ENCODE measurements at places on chromosomes 5 and 9.
A peak's percentile ranks its signal among the peaks of the same experiment; 100 is the strongest.

GRCh38 chr5:76209297-76209696, 126.1 kb downstream of the SV2C start:
- no peak for DNase-seq

DNA sequence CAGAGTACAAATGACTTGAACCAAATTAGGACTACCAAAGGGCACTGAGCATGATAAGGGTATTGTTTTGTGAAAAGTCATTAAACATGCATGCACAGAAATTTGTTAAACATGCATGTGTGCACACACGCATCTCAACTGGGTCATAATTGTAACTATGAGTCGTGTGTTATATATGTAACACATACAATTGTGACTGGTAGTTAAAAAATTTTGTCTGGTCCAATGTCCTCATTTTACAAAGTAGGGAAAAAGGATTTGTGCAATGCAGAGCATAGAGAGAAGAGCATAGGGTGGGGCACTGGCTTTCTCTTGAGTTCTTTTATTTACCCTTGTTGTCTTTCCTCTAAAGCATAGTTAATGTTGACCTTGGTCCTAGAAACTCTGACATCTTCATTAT, 19.3 kb upstream of the IGFBPL1 start:
- DNase-seq = no peak

DNA sequence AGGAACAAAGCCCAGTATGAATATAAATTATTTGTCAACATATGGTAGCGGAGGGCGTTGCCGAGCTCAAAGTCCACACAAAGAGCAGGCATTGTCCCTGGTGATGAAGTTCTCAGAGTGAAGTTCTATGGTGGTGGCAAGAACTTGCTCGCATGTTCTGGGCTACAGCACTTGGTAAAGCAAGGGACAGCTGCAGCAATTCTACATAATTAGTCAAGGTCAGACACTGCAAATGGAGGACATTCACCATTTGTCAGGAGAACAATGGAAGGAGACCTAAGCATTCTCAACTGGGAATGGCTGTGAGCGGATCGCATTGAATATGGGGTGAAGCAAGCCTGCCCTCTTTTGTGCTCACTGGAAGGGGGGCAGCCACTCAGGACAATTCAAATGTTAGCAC, 503.8 kb upstream of the ADAMTS16 start:
- DNase-seq = no peak

DNA sequence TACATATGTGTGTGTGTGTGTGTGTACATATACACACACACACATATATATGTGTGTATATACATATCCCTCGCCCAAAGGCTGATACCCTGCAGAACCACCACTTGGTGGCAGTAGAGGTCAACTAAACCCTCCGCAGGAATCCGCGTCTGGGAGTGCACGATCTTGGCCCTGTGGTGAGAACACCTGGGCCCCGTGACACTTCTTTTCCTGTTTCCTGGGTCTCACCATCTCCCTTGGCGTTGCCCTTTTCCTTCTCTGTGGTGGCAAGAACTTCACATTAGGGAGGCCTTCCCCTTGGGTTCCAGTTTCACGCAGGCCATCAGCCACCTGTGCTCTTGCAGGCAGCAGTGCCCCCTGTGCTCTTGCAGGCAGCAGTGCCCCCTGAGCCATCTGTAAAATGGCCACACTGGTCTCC, 8.2 kb downstream of the IL9 start:
- DNase-seq = peak; percentile 26

- DNase-seq = no peak
Observed at GRCh38 chr5:93886917-93887361, 145.5 kb upstream of the POU5F2 start.

Measured in stimulated activated CD4-positive, alpha-beta T cell treated with anti-CD3 and anti-CD28 coated beads, Interleukin-1b, Interleukin-23, amount 100 ng/mL, for 1 hour (primary cell).